ENCODE measurements at places on chromosomes 7 and 10. TPM values are rescaled to one million over a fixed set of nuclear protein-coding genes. Genes with fewer than 3 reads are reported as not detected.

Gene CNOT4
- total RNA-seq: 7.5 TPM

Gene GPRIN2
- total RNA-seq: 0.08 TPM

Gene BCAP29
- total RNA-seq: 41.8 TPM

Gene ZC3HAV1L
- 4.6 TPM for total RNA-seq

Gene EPHB6
- 9.9 TPM for total RNA-seq

Gene FOXL3
- not detected for total RNA-seq

Gene ZCWPW1
- total RNA-seq: 0.94 TPM

Gene IDI2
- not detected for total RNA-seq

Gene PDE1C
- total RNA-seq: 53.9 TPM

Gene EN2
- under 0.01 TPM for total RNA-seq

Gene CALML3
- total RNA-seq: not detected

Gene SLC26A5
- not detected for total RNA-seq

Gene CAMK1D
- total RNA-seq: 2.3 TPM

Gene MSS51
- total RNA-seq: 0.60 TPM

Gene TWIST1
- total RNA-seq: 31.1 TPM

Gene TDRD1
- total RNA-seq: 7.7 TPM

Gene GIMAP4
- not detected for total RNA-seq

Gene FAM131B
- 0.98 TPM for total RNA-seq

Gene GSTO2
- total RNA-seq: 0.47 TPM

Gene ZPBP
- total RNA-seq: not detected

Gene A1CF
- not detected for total RNA-seq

Gene BTBD16
- not detected for total RNA-seq
